Activated CD8-positive, alpha-beta memory T cell treated with anti-CD3 and anti-CD28 coated beads for 4 hours (primary cell): ENCODE measurements at places on chromosomes 6 and 20.

- no peak for DNase-seq
These were observed 180.9 kb upstream of the SPTLC3 start for GRCh38 chr20:12827816-12828385.

GRCh38 chr20:31943052-31943471 lies 8.8 kb downstream of the PDRG1 start:
- DNase-seq: no peak

GRCh38 chr6:131305037-131305850 lies 170.0 kb downstream of the AKAP7 start:
- no peak for DNase-seq

GRCh38 chr6:48123601-48124000 lies 12.6 kb upstream of the PTCHD4 start:
- no peak for DNase-seq

DNA sequence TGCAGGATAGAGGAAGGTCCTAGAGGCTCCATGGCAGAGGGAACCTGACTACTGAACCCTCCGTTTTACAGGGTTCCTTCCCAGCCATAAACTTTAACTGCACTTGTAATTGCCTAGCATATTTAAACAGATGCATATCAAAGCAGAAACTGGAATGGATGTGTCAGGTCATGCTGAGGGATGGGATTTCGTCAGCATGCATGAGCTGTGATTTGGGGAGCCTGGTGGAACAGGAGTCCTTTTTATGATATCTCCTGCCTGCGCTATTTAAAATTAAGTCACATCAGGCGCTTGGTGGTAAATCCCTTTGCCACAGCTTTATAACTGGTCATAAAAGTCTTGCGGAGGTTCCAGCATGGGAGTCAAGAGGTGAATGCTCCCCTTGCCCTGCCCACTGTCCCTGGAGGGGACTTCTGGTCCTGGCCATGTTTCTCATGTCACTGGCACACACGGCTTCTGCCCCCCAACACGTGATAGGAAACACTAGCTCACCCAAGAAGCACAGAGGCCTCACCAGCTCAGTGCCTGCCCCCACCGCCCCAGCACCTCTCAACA lies 26.0 kb upstream of the PCMTD2 start:
- DNase-seq: no peak

GRCh38 chr6:54805077-54805476 lies 41.5 kb upstream of the FAM83B start:
- no peak for DNase-seq
